ENCODE measurements at places on chromosomes 2 and 18.

GRCh38 chr2:66095820-66096345 is 339.0 kb upstream of the MEIS1 start:
- H3K4me3 ChIP-seq, result no peak overlapping the region
- H3K36me3 ChIP-seq, result peaks cover 4% of the 10 kb centered on the region
- H3K27ac ChIP-seq, result no peak overlapping the region
- peaks cover 2% of the 10 kb centered on the region for H3K27me3 ChIP-seq
- DNase-seq, result no peak

GRCh38 chr2:30255026-30255425 is 23.7 kb downstream of the LBH start:
- no peak overlapping the region for H3K4me3 ChIP-seq
- H3K27ac ChIP-seq, result no peak overlapping the region
- peaks cover 29% of the 10 kb centered on the region for H3K4me1 ChIP-seq
- peaks cover 26% of the 10 kb centered on the region for H3K36me3 ChIP-seq
- no peak for DNase-seq
- H3K27me3 ChIP-seq, result peaks cover 2% of the 10 kb centered on the region

DNA sequence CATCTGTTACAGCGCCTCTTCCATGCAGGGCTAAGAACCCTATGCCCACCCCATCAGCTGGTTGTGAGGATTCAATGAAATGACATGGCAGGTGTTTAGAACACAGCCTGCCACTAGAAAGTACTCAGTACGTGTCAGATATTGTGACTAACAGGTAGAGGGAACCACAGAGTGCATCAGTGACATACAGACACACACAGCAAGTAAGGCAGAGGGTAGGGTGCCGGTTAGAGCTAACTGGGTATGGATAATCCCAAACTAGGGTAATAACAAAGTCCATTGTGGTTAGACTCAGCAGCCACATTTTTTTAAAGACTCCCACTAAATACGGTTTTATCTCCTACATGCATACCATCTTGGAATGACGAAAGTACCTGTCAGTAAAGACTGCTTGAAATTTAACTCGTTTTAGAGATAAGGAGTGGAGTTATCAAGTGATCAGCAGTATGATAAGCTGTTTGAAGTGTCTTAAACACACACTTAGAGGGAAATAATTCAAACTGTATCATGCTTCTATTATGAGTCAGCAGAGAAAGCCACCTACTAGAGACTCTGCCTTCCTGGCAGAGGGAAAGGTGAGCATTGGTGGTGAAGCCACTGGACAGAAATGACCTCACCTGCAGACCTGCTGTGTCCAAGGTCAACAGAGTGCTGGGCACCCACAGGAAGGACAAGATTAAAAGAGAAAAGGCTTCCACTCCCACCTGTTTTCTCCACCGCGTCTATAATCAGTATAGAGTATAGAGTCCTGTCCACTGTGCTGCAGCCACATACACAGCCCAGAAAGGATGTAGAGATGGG is 20.6 kb downstream of the MPPE1 start:
- no peak overlapping the region for H3K4me3 ChIP-seq
- no peaks in the 10 kb centered on the region for H3K27me3 ChIP-seq
- H3K36me3 ChIP-seq, result peaks cover 16% of the 10 kb centered on the region
- H3K27ac ChIP-seq, result no peak overlapping the region

DNA sequence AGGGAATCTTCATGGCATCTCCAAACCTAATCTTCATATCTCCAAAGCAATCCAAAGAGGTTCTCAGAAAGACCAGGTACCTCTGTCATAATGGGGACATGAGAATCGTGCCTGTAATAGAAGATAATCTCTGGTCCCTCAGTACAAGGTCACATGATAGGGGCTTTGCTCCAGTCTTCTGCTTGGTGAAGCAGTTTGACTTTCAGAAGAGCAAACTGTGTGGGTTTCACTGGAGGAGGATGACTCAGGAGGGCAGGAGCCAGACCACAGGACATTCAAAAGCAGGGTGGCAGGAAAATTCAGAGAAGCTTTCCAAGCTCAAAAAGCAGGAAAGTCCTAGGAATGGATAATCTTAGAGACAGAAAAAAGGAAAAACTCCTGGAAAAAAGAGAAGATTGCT is 10.6 kb upstream of the PAX3 start:
- H3K4me3 ChIP-seq, result no peak overlapping the region
- DNase-seq, result no peak
- H3K27ac ChIP-seq, result no peak overlapping the region
- H3K27me3 ChIP-seq, result peaks cover 53% of the 10 kb centered on the region
- H3K4me1 ChIP-seq, result peaks cover 48% of the 10 kb centered on the region

GRCh38 chr2:16127276-16127940 is 187.1 kb downstream of the MYCN start:
- no peaks in the 10 kb centered on the region for H3K36me3 ChIP-seq
- H3K4me1 ChIP-seq, result no peaks in the 10 kb centered on the region
- H3K27ac ChIP-seq, result no peak overlapping the region
- H3K27me3 ChIP-seq, result no peaks in the 10 kb centered on the region

DNA sequence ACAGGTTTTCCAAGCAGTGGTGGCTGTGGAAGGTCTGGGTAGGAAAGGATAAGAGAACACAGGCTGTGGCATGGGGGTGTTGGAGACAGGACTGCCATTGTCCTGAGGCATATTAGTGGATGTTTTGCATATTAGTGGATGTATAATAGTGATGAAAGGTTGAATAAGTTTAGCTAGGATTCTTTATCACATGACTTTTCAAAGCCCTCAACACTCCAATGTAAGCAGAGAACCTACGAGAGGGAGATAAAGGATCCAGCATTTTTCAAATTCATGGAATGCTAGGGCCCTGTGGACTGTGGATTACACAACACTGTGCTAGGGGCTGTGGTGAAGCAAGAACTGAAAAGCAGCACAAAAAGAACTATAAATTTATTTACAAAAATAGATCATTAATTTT is 63.2 kb downstream of the POLE4 start:
- peak overlapping the region; percentile 67 for H3K27ac ChIP-seq
- peak; percentile 45 for DNase-seq
- peaks cover 45% of the 10 kb centered on the region for H3K4me1 ChIP-seq

DNA sequence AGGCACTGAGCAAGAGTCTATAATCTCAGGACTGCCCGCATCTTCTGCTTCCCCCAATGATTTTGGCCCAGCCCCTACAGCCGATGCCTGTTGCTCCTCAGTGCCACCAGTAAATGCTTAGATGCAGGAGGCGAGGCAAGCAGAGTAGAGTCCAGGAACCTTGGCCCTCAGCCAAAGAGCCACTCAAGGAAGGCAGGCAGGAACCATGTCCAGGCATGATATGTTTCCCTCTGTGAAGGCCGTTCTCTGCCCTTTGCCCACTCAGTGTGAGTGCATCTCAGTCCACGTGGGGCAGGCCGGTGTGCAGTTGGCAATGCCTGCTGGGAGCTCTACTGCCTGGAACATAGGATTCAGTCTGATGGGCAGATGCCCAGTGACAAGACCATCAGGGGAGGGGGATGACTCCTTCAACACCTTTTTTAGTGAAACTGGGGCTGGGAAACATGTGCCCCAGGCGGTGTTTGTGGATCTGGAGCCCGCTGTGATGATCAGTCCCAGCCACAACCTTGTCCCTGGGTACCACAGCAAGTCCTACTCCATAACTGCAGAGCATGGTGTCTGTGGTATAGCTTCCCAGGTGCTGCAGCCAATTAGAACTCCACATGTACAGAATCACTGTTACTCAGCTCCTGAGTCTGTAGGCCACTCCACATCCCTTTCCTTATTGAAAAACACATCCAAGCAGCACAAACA is 9.7 kb upstream of the DNAJB2 start:
- H3K4me1 ChIP-seq, result peaks cover 25% of the 10 kb centered on the region
- H3K4me3 ChIP-seq, result no peak overlapping the region
- no peaks in the 10 kb centered on the region for H3K36me3 ChIP-seq
- H3K27ac ChIP-seq, result no peak overlapping the region

DNA sequence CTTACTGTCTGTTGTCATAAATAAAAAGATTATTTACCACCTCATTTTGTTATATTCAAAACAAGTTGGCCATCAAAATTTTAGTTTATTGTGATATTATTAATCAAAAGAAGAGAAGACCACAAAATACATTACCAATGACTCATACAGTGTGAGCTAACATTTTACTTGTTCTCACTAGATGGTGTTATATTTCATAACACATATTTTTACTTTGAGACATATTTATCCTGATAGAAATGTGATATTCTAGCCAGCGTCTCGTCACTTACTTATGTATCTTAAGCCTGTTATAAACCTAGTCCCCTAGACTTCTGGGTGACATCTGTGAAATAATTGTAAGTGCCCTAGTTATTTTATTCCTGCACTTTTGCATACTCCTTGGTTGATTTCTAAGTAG is 263.2 kb downstream of the CDH7 start:
- no peak overlapping the region for H3K4me3 ChIP-seq
- H3K36me3 ChIP-seq, result 0 out of 2 replicates have a peak, but pooled peaks cover 4% of the 10 kb centered on the region
- no peak for DNase-seq
- H3K4me1 ChIP-seq, result no peaks in the 10 kb centered on the region
- H3K27ac ChIP-seq, result no peak overlapping the region
- no peaks in the 10 kb centered on the region for H3K27me3 ChIP-seq

GRCh38 chr2:213271947-213272346 is 12.3 kb upstream of the SPAG16 start:
- H3K4me3 ChIP-seq, result no peak overlapping the region
- H3K27ac ChIP-seq, result no peak overlapping the region
- peaks cover 5% of the 10 kb centered on the region for H3K4me1 ChIP-seq
- no peak for DNase-seq

DNA sequence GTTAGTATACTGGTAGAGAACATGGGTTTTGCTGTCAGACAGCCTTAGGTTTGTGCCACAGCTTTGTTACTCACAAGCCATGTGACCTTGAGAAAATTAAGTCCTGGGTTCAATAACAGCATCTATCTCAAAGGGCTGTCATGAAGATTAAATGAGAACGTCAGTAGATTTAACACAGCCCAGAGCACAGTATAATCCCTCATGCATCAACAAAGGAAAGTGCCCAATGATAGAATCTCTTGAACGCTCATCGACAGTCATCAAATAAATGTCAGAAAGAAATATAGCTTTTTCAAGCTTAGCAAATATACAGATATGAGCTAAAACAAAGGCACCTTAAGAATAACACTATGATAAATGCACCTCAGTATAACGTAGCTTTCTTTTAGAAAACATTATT is 22.3 kb downstream of the CUL3 start:
- DNase-seq, result no peak
- peak overlapping the region; percentile 18 for H3K27ac ChIP-seq
- H3K4me3 ChIP-seq, result no peak overlapping the region
- no peaks in the 10 kb centered on the region for H3K27me3 ChIP-seq

DNA sequence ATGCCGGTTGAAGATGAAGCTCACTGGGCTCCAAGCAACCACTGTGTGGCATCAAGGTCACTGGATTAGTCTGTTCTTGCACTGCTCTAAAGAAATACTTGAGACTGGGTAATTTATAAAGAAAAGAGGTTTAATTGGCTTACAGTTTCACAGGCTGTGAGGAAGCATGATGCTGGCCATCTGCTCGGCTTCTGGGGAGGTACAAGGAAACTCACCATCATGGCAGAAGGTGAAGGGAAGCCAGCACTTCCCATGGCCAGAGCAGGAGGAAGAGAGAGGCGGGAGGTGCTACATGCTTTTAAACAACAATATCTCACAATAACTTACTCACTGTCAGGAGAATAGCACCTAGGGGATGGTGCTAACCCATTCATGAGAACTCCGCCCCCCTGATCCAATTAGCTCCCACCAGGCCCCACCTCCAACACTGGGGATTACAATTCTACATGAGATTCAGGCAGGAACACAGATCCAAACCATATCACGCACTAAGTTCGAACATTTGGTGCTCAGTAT is 109.7 kb upstream of the MGAT5 start:
- H3K4me1 ChIP-seq, result peaks cover 92% of the 10 kb centered on the region
- DNase-seq, result no peak
- peaks cover 38% of the 10 kb centered on the region for H3K36me3 ChIP-seq
- peaks cover 3% of the 10 kb centered on the region for H3K27me3 ChIP-seq
- no peak overlapping the region for H3K4me3 ChIP-seq

DNA sequence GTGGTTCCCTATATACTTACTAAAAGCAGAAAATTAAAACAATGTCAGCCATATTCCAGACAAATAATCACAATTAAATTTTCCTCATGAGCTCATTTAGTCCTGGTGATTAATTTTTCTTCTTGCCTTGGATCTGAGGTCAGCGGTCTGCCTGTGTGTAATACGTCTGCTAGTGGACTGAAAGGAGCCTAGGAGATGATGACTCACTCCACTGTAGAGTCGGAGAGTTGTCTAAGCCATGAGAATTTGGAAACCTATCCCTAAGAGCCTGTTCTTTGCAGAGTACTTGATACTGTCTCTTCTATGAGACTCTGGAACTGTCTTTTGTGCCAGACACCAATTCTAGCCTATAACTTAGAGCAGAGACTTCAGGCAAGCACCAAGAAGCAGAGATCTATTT is 94.2 kb upstream of the RAB27B start:
- H3K4me3 ChIP-seq, result no peak overlapping the region
- peak overlapping the region; percentile 71 for H3K27ac ChIP-seq
- H3K4me1 ChIP-seq, result peaks cover 40% of the 10 kb centered on the region
- H3K27me3 ChIP-seq, result no peaks in the 10 kb centered on the region

GRCh38 chr18:39329496-39330275 is 1764.1 kb upstream of the CELF4 start:
- no peak for DNase-seq
- H3K27me3 ChIP-seq, result no peaks in the 10 kb centered on the region
- no peaks in the 10 kb centered on the region for H3K36me3 ChIP-seq

GRCh38 chr18:8380926-8381325 is 228.3 kb upstream of the RAB12 start:
- H3K27ac ChIP-seq, result no peak overlapping the region
- peaks cover 16% of the 10 kb centered on the region for H3K4me1 ChIP-seq

GRCh38 chr2:31704561-31705212 is 123.9 kb upstream of the SRD5A2 start:
- H3K4me3 ChIP-seq, result no peak overlapping the region
- H3K4me1 ChIP-seq, result no peaks in the 10 kb centered on the region
- no peaks in the 10 kb centered on the region for H3K36me3 ChIP-seq
- peaks cover 1% of the 10 kb centered on the region for H3K27me3 ChIP-seq
- no peak for DNase-seq

GRCh38 chr2:232476045-232476444 is 11.6 kb downstream of the ECEL1 start:
- H3K36me3 ChIP-seq, result no peaks in the 10 kb centered on the region
- no peaks in the 10 kb centered on the region for H3K4me1 ChIP-seq
- no peak overlapping the region for H3K27ac ChIP-seq
- H3K4me3 ChIP-seq, result no peak overlapping the region
- DNase-seq, result no peak

DNA sequence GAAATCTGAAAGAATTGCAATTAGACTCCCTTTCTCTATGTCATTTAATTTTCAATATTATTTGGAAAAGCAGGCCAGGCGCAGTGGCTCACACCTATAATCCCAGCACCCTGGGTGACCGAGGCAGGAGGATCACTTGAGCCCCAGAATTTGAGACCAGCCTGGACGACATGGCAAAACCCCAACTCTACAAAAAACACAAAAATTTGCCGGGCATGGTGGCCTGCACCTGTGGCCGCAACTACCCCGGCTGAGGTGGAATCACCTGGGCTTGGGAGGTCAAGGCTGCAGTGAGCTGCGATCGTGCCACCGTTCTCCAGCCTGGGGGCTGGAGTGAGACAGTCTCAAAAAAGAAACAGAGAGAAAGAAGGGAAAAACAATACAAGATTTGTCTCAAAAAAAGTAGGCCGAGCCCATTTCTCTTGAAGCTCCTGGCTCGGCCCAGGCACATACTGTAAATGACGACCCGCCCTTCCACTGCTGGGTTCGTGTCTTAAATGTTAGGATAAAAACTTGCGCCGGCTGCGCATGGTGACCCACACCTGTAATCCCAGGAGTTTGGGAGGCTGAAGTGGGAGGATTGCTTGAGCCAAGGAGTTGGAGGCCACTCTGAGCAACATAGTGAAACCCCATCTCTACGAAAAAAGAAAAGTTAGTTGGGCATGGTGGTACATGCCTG is 31.1 kb upstream of the GPC1 start:
- H3K27me3 ChIP-seq, result peaks cover 3% of the 10 kb centered on the region
- DNase-seq, result no peak
- no peaks in the 10 kb centered on the region for H3K36me3 ChIP-seq
- H3K4me1 ChIP-seq, result no peaks in the 10 kb centered on the region
- H3K27ac ChIP-seq, result no peak overlapping the region

Data from HFFc6 (cell line).